ENCODE measurements at places on chromosomes 2 and 18. TPM values are rescaled to one million over a fixed set of nuclear protein-coding genes. Genes with fewer than 3 reads are reported as not detected.

DNA sequence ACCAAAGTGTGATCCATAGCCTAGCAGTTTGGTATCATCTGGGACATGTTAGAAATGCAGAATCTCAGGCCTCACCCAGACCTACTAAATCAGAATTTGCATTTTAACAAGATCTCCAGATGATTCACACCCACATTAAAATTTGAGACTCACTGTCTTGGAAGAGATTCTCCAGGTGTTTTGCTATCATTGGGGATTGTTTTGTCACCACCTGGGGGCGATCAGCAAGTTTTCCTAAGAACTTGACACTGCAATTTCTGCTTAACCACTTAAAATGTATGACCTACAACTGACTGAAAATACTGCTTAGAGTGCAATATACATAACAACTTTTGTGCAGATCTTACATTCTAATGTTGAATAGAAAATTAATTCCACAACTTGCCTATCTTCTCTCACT is 18.9 kb upstream of the ITGA4 start:
- DNase-seq = no peak
- no peak overlapping the region for H3K27ac ChIP-seq
- no peaks in the 10 kb centered on the region for H3K27me3 ChIP-seq
- no peak overlapping the region for H3K4me3 ChIP-seq
- no peaks in the 10 kb centered on the region for H3K4me1 ChIP-seq
- H3K36me3 ChIP-seq = no peaks in the 10 kb centered on the region

DNA sequence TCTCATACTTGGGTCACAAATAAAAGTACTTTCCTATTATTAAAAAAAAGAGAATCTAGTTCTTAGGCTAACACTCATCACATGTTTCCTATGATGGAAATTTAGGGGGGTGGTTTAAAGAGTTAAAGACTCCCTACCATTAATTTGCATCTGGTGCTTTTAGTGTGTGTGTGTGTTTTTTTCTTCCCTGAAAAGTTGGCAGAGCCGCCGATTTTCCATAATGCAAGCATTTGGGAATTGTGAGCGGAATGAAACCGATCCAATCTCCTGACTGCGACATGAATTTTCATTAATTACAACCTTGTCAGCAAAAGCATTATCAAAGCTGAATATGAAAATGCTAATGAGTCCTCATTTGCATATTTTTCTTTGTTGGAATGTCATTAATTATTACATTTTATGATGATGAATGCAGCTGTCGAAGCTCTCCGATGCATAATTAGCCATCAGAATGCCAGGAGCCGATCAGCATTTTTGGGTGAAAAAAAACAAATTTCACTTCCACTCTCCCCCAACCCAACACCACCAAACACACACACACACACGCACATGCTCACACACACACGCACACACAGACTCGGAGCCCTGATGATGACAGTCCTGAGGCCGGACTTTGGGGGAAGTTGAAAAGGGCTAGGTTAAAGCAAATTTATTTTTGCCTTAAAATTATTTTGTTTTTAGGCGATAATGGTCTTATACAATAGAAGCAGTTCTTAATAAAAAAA is 165.4 kb downstream of the TCF4 start:
- H3K27me3 ChIP-seq = no peaks in the 10 kb centered on the region
- no peaks in the 10 kb centered on the region for H3K4me1 ChIP-seq
- DNase-seq = no peak
- H3K4me3 ChIP-seq = peak overlapping the region; percentile 31
- no peaks in the 10 kb centered on the region for H3K36me3 ChIP-seq

GRCh38 chr2:169193618-169194017 is 124.3 kb downstream of the DHRS9 start:
- H3K36me3 ChIP-seq = no peaks in the 10 kb centered on the region
- H3K27ac ChIP-seq = no peak overlapping the region
- H3K4me3 ChIP-seq = no peak overlapping the region
- H3K4me1 ChIP-seq = no peaks in the 10 kb centered on the region
- no peaks in the 10 kb centered on the region for H3K27me3 ChIP-seq

DNA sequence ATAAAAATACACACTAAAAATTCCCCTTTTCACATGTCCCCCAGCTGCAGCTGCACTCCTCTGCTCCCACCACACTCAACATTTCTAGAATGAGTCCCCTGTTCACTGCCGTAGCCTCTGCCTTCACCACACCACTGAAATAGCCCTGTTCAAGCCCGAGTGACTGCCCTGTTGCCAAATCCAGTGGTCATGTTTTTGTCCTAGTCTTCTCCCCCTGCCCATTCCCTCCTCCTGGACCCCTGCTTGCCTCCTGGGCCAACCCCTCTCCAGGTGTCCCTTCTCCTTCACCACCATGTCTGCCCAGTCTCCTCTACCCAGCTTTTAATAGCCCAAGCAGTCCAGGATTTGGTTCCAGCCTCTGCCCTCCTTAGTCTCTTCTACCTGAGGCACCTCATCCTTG is 97.1 kb upstream of the LGALSL start:
- H3K27me3 ChIP-seq = no peaks in the 10 kb centered on the region
- no peaks in the 10 kb centered on the region for H3K36me3 ChIP-seq
- H3K27ac ChIP-seq = no peak overlapping the region
- no peak for DNase-seq
- no peak overlapping the region for H3K4me3 ChIP-seq

GRCh38 chr2:19802086-19802841 is 99.5 kb downstream of the TTC32 start:
- H3K27ac ChIP-seq = no peak overlapping the region
- DNase-seq = no peak
- H3K4me1 ChIP-seq = peaks cover 18% of the 10 kb centered on the region
- H3K36me3 ChIP-seq = no peaks in the 10 kb centered on the region

DNA sequence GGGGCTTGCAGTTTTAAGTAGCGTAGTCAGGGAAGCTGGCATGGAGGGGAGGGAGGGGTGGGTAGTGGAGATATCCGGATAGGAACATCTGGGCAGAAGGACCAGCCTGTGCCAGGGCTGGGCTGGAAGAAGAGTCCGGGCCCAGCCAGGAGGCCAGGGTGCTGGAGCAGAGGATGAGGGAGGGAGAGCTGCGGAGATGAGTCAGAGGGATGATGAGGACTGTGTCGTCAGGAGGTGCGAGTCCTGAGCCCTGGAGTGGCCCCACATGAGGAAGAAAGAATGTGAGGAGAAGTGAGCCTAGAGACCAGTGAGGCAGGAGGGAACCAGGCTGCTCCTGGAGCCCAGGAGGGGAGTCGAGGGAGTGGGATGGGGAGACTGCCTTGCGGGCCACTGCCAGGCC is 82.4 kb downstream of the CTIF start:
- no peak overlapping the region for H3K4me3 ChIP-seq
- no peak for DNase-seq
- peaks cover 21% of the 10 kb centered on the region for H3K36me3 ChIP-seq
- H3K27ac ChIP-seq = no peak overlapping the region
- H3K27me3 ChIP-seq = no peaks in the 10 kb centered on the region

GRCh38 chr2:175684466-175684865 is 317.6 kb downstream of the LNPK start:
- H3K4me1 ChIP-seq = no peaks in the 10 kb centered on the region
- no peak overlapping the region for H3K27ac ChIP-seq

CDCA7 gene
- total RNA-seq = 41.1 TPM

- H3K27ac ChIP-seq = no peak overlapping the region
- no peaks in the 10 kb centered on the region for H3K36me3 ChIP-seq
- no peak for DNase-seq
- peaks cover 59% of the 10 kb centered on the region for H3K4me1 ChIP-seq
- H3K4me3 ChIP-seq = peak overlapping the region; percentile 98
Measured at GRCh38 chr2:227474410-227474809, 2.5 kb downstream of the AGFG1 start.

TMEM185B gene
- total RNA-seq = 28.6 TPM

- no peaks in the 10 kb centered on the region for H3K4me1 ChIP-seq
- H3K27me3 ChIP-seq = no peaks in the 10 kb centered on the region
- H3K4me3 ChIP-seq = no peak overlapping the region
- DNase-seq = no peak
- H3K27ac ChIP-seq = no peak overlapping the region
- H3K36me3 ChIP-seq = peaks cover 100% of the 10 kb centered on the region
Measured at GRCh38 chr2:27231921-27232320, 14.8 kb downstream of the CAD start.

CNGA3 gene
- total RNA-seq = not detected

DNA sequence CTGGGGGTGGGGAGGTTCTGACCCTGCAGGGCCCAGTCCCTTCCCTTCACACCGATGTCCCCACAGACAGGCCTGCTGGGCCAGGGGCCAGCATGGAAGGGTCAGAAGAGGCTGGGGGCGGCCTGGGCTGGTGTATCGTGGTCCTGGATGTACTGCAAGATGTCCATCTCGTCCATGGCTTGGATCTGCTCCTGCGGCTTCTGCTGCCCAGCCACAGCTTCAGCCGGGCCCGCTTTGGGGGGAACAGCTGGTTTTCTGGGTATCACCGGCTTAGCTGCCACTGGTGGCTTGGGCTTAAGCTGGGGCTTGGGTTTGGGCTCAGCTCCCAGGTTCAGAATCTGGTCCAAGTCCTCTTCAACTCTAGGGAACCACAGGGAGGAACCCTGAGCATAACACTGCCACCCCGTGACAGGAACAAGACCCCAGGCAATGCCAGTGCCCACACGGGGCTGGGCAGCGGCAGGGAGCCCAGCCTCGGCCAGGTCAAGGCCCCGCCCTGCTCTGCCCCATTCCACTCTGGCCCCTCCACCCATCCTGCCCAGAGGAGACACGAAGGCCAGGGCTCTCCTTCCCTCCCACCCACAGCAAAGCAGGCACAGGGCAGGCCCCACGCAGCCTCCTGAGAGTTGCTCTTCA is 31.9 kb downstream of the HS1BP3 start:
- DNase-seq = peak; percentile 24
- peaks cover 70% of the 10 kb centered on the region for H3K4me1 ChIP-seq
- peaks cover 45% of the 10 kb centered on the region for H3K36me3 ChIP-seq

- H3K4me3 ChIP-seq = no peak overlapping the region
- H3K27me3 ChIP-seq = no peaks in the 10 kb centered on the region
- H3K36me3 ChIP-seq = no peaks in the 10 kb centered on the region
- no peak overlapping the region for H3K27ac ChIP-seq
- H3K4me1 ChIP-seq = no peaks in the 10 kb centered on the region
Measured at GRCh38 chr2:63790906-63791305, 50.8 kb upstream of the UGP2 start.

GRCh38 chr2:201575971-201576370 is 67.3 kb downstream of the TMEM237 start:
- no peaks in the 10 kb centered on the region for H3K4me1 ChIP-seq
- DNase-seq = no peak
- H3K27ac ChIP-seq = no peak overlapping the region

GRCh38 chr2:130756874-130757668 is 1.7 kb downstream of the AMER3 start:
- H3K27me3 ChIP-seq = peaks cover 36% of the 10 kb centered on the region
- H3K36me3 ChIP-seq = no peaks in the 10 kb centered on the region
- H3K4me3 ChIP-seq = peak overlapping the region; percentile 37
- no peaks in the 10 kb centered on the region for H3K4me1 ChIP-seq
- no peak for DNase-seq

GRCh38 chr18:35157181-35157580 is 83.7 kb upstream of the ZNF397 start:
- no peak for DNase-seq
- peaks cover 8% of the 10 kb centered on the region for H3K4me1 ChIP-seq
- no peaks in the 10 kb centered on the region for H3K36me3 ChIP-seq
- no peak overlapping the region for H3K27ac ChIP-seq
- no peaks in the 10 kb centered on the region for H3K27me3 ChIP-seq

DNA sequence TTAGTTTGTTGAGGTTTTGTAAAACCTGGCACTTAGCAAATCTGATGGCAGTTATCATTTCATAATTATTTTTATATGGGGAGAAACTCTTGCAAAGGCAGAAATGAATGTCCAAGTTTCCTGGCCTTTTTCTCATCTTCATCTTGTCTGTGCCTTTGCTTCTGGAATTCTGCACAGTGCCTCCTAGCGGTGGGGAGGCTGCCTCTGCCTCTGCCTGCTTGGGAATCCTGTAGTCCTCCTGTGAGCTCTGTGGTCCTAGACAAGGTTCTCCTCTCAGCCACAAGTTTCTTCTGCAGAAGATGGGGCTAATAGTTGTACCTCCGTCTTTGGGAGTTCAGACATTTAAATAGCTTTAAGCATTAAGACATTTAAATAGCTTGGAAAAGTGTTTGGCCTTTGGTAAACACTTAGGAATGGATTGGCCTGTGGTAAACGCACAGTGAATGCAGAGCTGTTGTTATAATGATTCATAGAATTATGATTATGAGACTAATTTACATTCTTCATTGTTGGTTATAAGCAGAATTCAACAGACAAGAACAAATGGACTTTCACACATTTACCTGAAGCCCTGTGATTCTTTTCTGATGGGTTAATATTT is 101.2 kb downstream of the ZNF236 start:
- H3K36me3 ChIP-seq = peaks cover 81% of the 10 kb centered on the region
- no peaks in the 10 kb centered on the region for H3K27me3 ChIP-seq
- no peaks in the 10 kb centered on the region for H3K4me1 ChIP-seq
- H3K4me3 ChIP-seq = no peak overlapping the region
- no peak overlapping the region for H3K27ac ChIP-seq

DNA sequence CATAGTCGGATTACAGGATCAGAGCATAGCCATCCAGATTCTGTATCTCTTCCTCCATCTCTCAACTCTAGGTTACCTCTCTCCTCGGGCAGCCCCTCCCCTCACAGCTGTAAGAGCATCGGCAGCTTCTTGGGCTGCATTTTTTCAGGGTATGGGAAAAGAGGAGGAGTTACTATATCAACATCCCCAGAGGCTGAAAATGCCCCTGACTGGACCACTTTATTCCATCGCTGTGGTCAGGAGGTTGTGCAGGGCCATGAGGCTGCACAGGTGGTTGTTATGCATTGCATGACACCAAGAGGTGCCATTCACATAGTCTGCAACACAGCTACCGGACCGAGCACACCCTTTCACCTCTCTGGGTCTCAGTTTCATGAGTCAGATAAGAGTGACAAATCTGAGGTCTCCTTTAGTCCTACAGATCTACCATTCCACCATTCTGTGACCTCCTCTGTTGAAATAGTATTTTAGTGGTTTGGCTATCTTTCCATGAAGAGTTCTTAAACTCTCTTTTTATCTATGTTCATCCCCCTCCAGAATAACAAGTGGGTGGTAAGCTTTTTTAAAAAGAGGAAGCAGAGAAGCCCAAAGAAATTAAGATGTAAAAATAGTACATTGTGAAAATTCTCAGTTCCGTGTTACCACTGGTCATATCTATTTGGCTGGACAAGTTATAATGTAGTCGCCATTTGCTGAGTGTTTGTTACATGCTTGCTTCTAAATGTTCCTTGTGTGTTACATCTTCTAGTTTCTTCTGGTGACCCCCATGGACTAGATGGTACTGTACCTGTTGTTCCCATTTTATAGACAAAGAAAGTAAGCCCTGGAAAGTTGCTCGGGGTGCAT is 56.6 kb upstream of the SLC1A4 start:
- no peak overlapping the region for H3K4me3 ChIP-seq
- no peaks in the 10 kb centered on the region for H3K4me1 ChIP-seq
- no peaks in the 10 kb centered on the region for H3K36me3 ChIP-seq
- DNase-seq = no peak
- peak overlapping the region; percentile 16 for H3K27ac ChIP-seq
